ENCODE measurements at places on chromosomes 1 and 21.
A peak's percentile ranks its signal among the peaks of the same experiment; 100 is the strongest.

- H3K36me3 ChIP-seq, result peaks cover 12% of the 10 kb centered on the region
- no peak overlapping the region for H3K4me3 ChIP-seq
- no peak for DNase-seq
- peaks cover 16% of the 10 kb centered on the region for H3K4me1 ChIP-seq
Observed at GRCh38 chr1:203681739-203682138, 55.1 kb downstream of the ATP2B4 start.

DNA sequence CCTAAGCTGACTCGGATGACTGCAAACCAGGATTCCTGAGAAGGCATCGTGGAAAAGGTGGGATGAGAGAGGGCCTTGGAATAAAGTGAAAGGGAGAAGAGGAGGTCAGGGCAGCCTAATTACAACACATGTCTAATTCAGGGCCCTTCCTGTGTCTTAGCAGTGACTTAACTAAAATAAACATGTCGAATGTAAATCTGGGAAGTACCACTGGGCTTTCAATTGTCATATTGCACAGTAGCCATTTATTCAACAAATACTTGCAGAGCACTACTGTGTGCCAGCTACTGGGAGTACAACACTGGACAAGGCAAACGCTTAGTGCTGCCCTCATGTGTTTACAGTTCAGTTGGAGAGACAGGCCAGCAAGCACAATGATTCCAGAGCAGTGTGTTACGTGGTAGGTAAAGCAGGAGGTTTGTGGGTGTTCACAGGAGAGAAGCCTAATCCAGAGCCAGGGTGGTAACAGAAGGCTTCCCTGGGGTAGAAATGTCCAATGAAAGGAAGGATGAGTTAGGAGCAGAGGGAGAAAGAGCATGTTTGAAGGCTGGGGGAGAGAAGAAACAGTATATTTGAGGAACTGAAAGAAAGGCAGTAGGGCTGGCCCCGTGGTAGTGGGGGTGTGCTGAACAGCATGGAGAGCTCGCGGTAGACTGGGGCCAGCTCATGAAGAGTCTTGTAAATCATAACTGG lies 38.0 kb upstream of the RASAL2 start:
- H3K4me1 ChIP-seq, result peaks cover 77% of the 10 kb centered on the region
- H3K4me3 ChIP-seq, result no peak overlapping the region
- H3K27me3 ChIP-seq, result no peaks in the 10 kb centered on the region
- no peak for DNase-seq
- no peaks in the 10 kb centered on the region for H3K36me3 ChIP-seq
- H3K27ac ChIP-seq, result peak overlapping the region; percentile 99

- no peak overlapping the region for H3K4me3 ChIP-seq
- DNase-seq, result no peak
- H3K4me1 ChIP-seq, result no peaks in the 10 kb centered on the region
- H3K27me3 ChIP-seq, result no peaks in the 10 kb centered on the region
- H3K36me3 ChIP-seq, result no peaks in the 10 kb centered on the region
- H3K27ac ChIP-seq, result no peak overlapping the region
Observed at GRCh38 chr1:158689110-158689509, 2.6 kb upstream of the SPTA1 start.

GRCh38 chr1:96034006-96034405 lies 687.6 kb upstream of the PTBP2 start:
- no peak overlapping the region for H3K27ac ChIP-seq
- no peak for DNase-seq
- no peaks in the 10 kb centered on the region for H3K36me3 ChIP-seq
- peaks cover 45% of the 10 kb centered on the region for H3K27me3 ChIP-seq
- H3K4me1 ChIP-seq, result no peaks in the 10 kb centered on the region

DNA sequence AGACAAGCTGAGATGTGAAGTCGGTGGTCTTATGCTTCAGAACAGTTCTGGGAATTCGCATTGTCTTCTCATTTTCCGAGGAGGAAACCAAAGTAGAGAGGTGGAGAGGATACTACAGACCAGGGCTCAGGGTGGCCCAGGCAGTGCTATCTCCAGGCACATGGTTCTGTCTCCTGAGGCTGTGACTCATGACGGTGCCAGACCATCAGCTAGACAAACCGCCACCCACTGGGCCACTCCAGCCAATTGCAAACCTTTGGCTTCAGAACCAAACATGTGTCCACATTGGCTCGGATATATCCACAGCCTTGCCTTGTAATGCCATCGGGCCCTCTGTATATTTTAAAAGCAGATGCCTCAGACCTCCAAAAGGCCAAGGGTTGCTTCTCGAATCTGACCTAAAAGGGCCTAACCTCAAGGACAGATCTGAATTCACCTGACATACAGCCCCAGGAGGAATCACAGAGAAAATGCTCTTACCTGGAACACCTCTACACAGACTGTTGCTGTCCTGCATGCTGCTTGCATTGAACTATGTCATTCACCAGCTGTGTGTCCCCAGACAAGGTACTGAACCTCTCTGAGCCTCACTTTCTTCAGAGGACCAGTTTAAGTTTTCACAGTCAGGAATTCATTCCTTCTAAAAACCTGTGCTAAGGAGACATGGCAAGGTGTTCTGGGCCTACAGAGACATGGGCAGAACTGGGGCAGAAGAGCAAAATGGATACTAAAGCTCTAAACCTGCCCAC lies 224.9 kb upstream of the JUN start:
- peaks cover 32% of the 10 kb centered on the region for H3K4me1 ChIP-seq
- DNase-seq, result no peak
- H3K27me3 ChIP-seq, result no peaks in the 10 kb centered on the region
- H3K27ac ChIP-seq, result peak overlapping the region; percentile 94
- H3K4me3 ChIP-seq, result no peak overlapping the region

DNA sequence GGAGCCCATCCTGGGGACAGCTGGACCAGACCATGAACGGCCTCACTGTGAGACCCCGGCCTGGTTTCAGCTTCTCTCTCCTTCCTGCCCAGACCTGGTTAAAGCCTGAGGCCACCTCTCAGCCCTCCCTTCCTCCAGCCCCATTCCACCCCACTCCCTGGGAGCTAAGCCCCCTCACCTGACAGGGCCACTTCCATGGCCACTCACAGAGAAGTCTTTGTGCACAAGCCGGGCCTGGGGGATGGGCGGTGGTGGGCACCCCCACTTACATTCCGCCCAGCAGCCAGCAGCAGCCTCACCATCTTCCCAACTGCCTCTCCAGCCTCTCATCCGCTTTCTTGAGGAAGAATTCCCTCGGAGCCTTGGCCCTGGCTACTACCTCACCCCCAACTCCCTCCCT lies 40.4 kb downstream of the RHBG start:
- no peak overlapping the region for H3K4me3 ChIP-seq
- peaks cover 81% of the 10 kb centered on the region for H3K27me3 ChIP-seq
- H3K27ac ChIP-seq, result no peak overlapping the region

- DNase-seq, result no peak
- H3K27ac ChIP-seq, result peak overlapping the region; percentile 99
- H3K36me3 ChIP-seq, result no peaks in the 10 kb centered on the region
- peaks cover 80% of the 10 kb centered on the region for H3K4me1 ChIP-seq
- no peak overlapping the region for H3K4me3 ChIP-seq
- H3K27me3 ChIP-seq, result no peaks in the 10 kb centered on the region
Observed at GRCh38 chr1:235913311-235913710, 46.6 kb upstream of the LYST start.
